ENCODE measurements at places on chromosomes 13 and 19.

GRCh38 chr19:13134626-13135025, 15.5 kb downstream of the STX10 start:
- no peak for DNase-seq

- DNase-seq: no peak
Measured at GRCh38 chr13:27889471-27889870, 30.3 kb upstream of the PDX1 start.

DNA sequence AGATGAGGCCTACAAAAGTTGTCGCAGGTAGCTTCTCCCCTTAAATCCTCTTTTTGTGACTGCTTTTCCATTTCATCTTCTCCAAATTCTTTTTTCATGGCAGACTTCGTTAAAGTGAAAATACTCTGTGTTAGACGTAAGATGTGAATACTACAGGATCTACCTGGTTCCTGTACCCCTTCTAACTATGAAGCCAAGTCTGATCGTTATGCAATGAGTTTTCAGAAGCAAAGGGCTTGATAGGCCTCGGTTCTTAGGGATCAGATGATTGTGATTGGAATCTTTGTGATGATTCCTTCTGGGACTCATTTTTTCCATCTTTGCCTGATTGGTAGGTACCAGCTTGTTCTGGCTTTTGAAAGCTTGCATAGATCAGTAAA, 86.9 kb downstream of the PCCA start:
- DNase-seq: no peak

GRCh38 chr19:2170987-2171348, 7.2 kb downstream of the DOT1L start:
- DNase-seq: no peak

GRCh38 chr19:12778905-12779161, 3.5 kb upstream of the HOOK2 start:
- no peak for DNase-seq

- DNase-seq: peak; percentile 45
Measured at GRCh38 chr19:42121656-42122069, 10.6 kb downstream of the POU2F2 start.

DNA sequence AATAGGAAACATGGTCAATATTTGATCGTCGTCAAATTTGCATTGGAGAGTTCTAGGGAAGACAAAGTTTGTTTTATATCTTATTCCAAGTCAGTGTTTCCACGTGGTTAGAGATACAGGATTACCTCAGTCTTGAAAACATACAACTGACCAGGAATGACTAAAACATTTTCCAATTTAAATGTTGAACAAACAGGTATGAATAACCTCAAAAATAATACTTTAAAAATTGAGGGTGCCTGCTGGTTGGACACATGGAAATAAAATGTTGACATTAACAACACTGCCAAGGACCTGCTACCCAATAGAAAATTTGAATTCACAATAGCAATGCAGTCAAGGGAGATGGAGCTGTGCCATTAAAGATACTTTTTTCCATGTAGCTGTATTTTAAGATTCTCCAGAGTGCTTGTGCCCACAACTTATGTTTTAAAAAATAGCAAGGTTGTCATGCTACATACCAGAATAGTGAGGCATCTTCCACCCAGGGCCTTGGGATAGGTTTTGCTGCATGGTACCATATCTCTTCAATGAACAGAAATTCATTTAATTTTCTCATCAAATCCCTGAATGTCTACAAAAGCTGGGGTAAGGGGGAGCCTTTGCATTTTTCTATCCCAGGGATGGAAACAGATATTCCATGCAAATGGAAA, 260.8 kb downstream of the EFNB2 start:
- no peak for DNase-seq

DNA sequence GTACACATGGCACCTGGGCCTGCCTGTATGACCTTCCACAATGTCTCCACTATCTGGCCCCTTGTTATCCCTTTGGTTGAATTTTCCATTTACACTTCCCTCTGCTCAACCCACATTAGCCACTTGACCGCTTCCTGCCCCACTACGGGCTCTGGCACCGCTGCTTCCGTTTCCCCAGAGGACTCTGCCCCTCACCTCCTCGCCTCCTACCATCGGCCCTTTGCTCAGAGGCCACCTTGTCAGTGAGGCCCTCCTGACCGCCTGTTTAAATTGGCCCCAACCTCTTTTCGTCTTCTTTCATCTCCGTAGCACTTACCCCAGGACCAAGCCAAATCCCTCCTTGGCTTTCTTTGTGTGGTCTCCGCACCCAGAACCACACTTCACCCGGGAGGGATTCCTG, 47.4 kb downstream of the SOX1 start:
- DNase-seq: no peak

DNA sequence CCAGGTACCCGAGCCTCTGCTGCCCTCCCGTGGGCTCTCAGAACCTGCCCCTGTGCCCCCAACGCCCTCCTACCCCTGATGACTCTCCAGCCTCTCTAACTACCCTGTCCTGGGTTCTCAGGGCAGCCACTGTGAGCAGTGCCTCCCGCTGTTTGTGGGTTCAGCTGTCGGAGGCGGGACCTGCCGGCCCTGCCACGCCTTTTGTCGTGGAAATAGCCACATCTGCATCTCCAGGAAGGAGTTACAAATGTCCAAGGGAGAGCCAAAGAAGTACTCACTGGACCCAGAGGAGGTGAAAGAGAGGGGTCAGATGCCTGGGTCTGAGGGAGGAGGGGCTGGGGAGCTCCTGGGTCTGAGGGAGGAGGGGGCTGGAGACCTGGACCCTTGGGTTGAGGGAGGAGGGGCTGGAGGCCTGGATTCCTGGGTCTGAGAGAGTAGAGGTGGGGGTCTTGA, 20.0 kb downstream of the CNFN start:
- no peak for DNase-seq

- DNase-seq: no peak
Measured at GRCh38 chr13:77028202-77028601, 1.2 kb upstream of the FBXL3 start.

DNA sequence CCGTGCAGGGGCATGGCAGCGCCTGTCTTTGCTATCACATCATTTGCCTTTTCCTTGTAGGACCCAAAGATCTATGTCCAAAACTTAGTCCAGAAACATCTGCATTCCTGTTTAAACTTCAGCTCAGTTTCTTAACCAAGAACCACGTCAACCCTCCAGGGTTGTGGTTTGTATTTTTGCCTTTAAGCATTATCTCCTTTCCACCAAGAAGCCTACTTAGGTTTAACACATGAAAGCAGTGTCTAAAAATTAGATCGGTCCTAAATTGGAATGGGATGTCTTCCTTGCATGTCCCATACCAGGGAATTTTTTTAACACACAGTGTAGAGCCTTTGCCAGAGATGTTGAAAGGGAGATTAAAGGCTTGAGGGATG, 38.8 kb downstream of the DHRS12 start:
- no peak for DNase-seq

Data from stimulated activated CD8-positive, alpha-beta memory T cell treated with anti-CD3 and anti-CD28 coated beads, Interleukin-15, amount 100 ng/mL, for 1 hour (primary cell).